ENCODE measurements at places on chromosomes 3 and 15. TPM values are rescaled to one million over a fixed set of nuclear protein-coding genes. Genes with fewer than 3 reads are reported as not detected.

Gene GCNT3
- total RNA-seq: 5.8 TPM

Gene PRRT3
- 5.5 TPM for total RNA-seq

Gene CP
- total RNA-seq: 105 TPM

Gene DCLK3
- total RNA-seq: not detected

Gene ACOX2
- total RNA-seq: 3.2 TPM

Gene GPR160
- 0.26 TPM for total RNA-seq

Gene COL6A5
- not detected for total RNA-seq

Gene ILDR1
- not detected for total RNA-seq

Gene ITIH1
- total RNA-seq: not detected

Gene STARD5
- total RNA-seq: 3.8 TPM

Gene KNSTRN
- 32.7 TPM for total RNA-seq

Gene AADACL2
- total RNA-seq: not detected

Gene RPN1
- 384 TPM for total RNA-seq

Gene ZBTB47
- total RNA-seq: 33.2 TPM

Gene DPPA2
- not detected for total RNA-seq

Gene EIF4E3
- total RNA-seq: 7.8 TPM

Gene LMAN1L
- total RNA-seq: not detected

Gene ANKUB1
- total RNA-seq: not detected

Gene CLDN11
- 39.6 TPM for total RNA-seq

Gene CEP63
- total RNA-seq: 26.3 TPM

Gene DNAH12
- total RNA-seq: 0.13 TPM

Gene SMCO1
- total RNA-seq: not detected

Gene HAPLN3
- total RNA-seq: 39.1 TPM

Gene TAMM41
- 14.0 TPM for total RNA-seq

Gene CNTN4
- total RNA-seq: not detected

Gene SLC28A1
- total RNA-seq: not detected

Gene ASB14
- 0.11 TPM for total RNA-seq

Gene FBN1
- 1,426 TPM for total RNA-seq

Gene HTR3E
- total RNA-seq: not detected

Gene FGD5
- total RNA-seq: 11.7 TPM

Gene KIF15
- total RNA-seq: 8.4 TPM

Gene CFAP100
- total RNA-seq: not detected

Gene ARGFX
- total RNA-seq: not detected

Gene IL16
- total RNA-seq: 12.1 TPM

Gene KCNAB1
- total RNA-seq: 1.2 TPM

Gene SNAP23
- 70.7 TPM for total RNA-seq

Gene GASK1A
- total RNA-seq: 0.78 TPM

Gene GRM2
- under 0.01 TPM for total RNA-seq

Gene BRK1
- 130 TPM for total RNA-seq

Gene CEMIP
- 1,735 TPM for total RNA-seq

Gene AKAP13
- 96.4 TPM for total RNA-seq

Gene LYZL4
- not detected for total RNA-seq

Gene IGSF10
- total RNA-seq: 7.2 TPM

Gene WDR76
- total RNA-seq: 19.5 TPM

Gene WNT5A
- total RNA-seq: 141 TPM

Gene SH2D7
- total RNA-seq: not detected

Gene SNX33
- total RNA-seq: 42.6 TPM

Gene CHDH
- total RNA-seq: 3.7 TPM

Gene FGF12
- total RNA-seq: not detected

Gene AGTR1
- total RNA-seq: 0.43 TPM

Gene MELTF
- total RNA-seq: 53.1 TPM

Gene C2CD4B
- not detected for total RNA-seq

Gene RASL12
- total RNA-seq: 0.52 TPM

Gene P2RY12
- not detected for total RNA-seq

Gene C3orf80
- total RNA-seq: 0.13 TPM

Gene RYR3
- total RNA-seq: not detected

Gene SOX14
- total RNA-seq: not detected

Gene GOLGA8J
- 0.52 TPM for total RNA-seq

Gene CYP8B1
- total RNA-seq: not detected

Gene FHIT
- total RNA-seq: 3.7 TPM

Data from articular chondrocyte of knee joint (primary cell).